Fibroblast of skin of abdomen (primary cell): ENCODE measurements at places on chromosomes 1 and 21.

DNA sequence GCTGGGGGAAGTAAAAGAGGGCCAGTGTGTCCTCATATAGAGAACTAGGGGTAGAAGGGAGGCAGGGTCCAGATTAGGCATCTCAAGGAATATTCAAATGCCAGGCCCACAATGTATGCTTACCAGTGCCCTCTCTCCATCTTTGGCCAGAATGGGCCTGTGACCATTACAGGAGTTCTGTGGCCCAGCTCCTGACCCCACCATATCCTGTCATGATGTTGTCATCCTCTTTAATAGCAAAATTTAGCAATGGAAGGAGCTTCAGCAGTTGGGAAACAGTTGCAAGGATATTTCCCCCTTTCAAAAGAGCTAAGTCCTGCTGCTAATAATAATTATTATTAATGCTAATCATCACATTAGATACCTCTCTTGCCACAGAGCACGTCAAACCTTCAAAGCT is 49.3 kb upstream of the JUN start:
- no peak for DNase-seq

GRCh38 chr1:10328180-10328963 is 70.5 kb upstream of the PGD start:
- DNase-seq: no peak

- no peak for DNase-seq
Measured at GRCh38 chr1:208079161-208079560, 165.0 kb downstream of the PLXNA2 start.

GRCh38 chr1:17213782-17214148 is 8.8 kb downstream of the PADI1 start:
- DNase-seq: no peak

DNA sequence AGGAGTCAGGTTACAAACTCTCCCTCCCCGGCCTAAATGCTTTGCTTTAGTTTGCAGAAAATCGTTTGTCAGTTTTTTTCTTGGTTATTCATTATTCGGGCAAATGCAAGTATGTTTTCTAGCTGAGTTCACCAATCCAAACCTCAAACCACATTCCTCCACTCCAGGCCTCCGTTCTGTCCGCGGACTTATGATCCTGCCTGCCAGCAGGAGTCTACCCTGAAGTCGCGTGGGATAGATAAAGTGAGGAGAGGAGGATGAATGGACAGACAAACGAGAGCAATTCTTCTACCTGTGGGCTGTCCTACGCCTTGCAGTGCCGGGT is 1.3 kb downstream of the ADAMTS1 start:
- DNase-seq: peak; percentile 64

- no peak for DNase-seq
Measured at GRCh38 chr1:1758059-1758621, 20.1 kb downstream of the NADK start.
